ENCODE measurements at places on chromosomes 7 and 10.

GRCh38 chr10:121232494-121232893 lies 365.8 kb downstream of the FGFR2 start:
- no peak for DNase-seq

- DNase-seq: no peak
These were observed 20.0 kb upstream of the CREB3L2 start for GRCh38 chr7:138021889-138022288.

- no peak for DNase-seq
These were observed 80.1 kb downstream of the MAD1L1 start for GRCh38 chr7:2152646-2153045.

DNA sequence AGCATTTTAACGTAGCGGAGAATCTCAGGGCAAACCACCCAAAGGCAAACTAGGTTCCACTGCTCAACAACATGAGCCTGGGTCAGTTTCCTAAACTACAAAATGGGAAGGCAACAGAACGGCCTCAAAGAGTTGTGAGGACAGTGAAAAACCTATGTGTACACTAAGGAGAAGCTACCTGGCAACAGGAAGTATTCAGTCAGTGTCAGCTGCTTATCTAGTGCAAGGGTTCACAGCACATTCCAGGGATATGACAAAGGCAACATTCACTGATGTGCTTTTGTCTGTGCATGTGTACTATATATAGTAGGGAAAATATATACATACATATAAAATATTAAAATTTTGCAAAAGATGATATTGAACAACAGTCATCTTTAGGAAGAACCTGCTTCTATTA lies 17.2 kb downstream of the NUDCD3 start:
- no peak for DNase-seq

DNA sequence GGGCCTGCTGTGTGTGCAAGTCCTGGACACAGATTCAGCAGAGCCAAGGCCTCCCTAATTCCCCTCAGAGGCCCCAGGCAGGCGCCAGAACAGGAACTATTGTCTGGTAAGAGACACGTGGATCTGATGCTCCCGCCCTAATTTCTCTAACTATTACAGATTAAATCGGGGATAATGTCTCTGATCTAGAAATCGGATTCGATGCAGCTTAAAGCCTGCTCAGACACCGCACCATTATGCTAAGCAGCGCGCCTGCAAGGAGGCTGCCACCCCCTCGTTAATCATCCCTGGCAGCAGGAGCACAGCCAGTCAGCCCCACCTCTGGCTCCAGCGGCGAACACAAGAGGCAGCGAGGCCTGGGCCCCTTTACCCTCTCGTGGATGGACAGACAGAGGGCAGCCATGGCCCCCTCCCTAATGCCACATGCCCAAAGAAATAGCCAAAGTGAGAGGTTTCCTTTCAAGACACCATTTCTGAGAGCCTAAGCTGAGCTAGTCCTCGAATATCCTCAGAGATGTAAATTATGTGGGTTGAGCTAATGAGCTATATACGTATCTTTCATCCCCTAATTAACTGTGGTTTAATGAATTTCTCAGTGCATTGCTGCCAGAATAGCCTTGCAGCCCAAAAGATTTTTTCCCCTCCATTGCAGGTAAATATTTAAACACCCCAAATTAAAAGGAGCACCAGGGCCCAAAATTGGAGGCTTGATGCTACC lies 122.1 kb downstream of the GRID1 start:
- DNase-seq: no peak

- DNase-seq: peak; percentile 92
These were observed 33.5 kb downstream of the DPY19L1 start for GRCh38 chr7:35003679-35004303.

DNA sequence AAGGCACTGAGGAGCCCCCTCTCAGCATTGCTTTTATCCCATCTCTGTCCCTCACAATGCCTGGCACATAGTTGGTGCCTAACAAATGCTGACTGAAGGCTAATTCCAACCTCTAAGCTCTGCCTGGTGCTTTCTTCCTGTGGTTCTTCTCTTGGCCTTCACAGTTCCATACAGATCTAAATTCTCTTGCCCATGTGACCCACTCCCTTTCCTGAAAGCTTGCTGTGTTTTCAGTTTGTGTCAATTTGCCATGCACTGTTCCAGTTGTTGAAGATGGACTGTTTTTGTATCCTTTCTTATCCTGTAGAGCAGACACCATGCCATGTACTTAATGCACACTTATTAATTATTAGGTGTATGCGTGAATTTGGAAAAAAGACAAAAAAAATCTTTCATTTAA lies 9.2 kb downstream of the TBXAS1 start:
- no peak for DNase-seq

GRCh38 chr7:25500393-25500921 lies 272.2 kb upstream of the NPVF start:
- no peak for DNase-seq

- no peak for DNase-seq
These were observed 44.1 kb downstream of the VTI1A start for GRCh38 chr10:112491144-112491543.

DNA sequence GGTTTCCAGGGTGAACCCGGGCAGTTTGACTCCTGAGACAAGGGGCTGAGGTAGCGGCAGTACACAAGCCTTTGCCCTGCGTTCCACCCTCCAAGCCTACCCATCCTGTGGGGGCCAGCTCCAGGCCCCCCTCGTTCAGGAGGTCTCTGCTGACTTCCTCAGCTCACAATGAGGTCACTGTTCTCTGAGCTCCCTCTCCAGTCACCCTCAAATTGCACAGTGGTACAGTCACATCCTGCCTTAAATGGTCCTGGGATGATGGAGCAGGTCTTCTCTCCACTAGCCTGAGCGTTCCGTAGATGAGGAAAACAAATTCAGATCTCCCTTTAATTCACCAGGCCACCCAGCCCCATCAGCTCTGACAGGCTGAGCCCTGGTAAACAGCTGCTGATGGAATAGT lies 90.2 kb downstream of the SH3PXD2A start:
- no peak for DNase-seq

GRCh38 chr7:76077435-76077834 lies 29.5 kb downstream of the MDH2 start:
- no peak for DNase-seq

- peak; percentile 4 for DNase-seq
These were observed 15.7 kb upstream of the STN1 start for GRCh38 chr10:103933557-103934121.

DNA sequence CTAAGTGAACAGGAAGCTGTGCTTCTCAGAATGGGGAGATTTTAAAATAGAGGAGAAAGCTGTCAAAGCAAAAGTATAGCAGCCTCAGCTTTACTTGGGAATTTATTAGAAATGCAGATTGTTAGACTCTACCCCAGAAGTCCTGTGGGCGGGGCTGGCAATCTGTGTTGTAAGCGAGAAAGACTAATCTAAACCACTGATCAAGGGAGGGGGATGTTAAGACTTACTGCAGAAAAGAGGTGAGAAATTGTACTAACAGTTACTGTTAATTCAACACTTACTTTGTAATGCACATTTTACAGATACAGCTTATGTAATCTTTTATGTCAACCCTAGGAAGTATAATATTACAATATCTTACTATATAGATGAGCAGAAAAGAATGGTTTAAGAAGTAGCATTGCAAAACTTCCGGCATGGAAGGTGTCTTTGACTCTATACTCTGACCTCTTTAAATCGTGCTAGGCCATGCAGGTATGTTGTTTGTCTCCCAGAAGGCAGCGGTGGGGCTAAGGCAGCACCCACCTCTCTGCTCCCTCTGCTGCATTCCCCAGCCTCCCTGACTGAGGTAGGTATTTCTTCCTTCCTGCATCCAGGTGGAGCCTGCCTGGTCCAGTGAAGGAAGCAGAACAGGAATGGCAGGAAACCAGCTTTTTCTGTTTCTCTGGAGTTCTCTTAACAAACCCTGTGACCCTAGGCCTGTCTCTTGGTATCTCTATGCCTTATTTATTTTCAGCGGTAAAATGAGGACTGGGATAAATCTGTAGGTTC lies 462.2 kb downstream of the AUTS2 start:
- DNase-seq: no peak

DNA sequence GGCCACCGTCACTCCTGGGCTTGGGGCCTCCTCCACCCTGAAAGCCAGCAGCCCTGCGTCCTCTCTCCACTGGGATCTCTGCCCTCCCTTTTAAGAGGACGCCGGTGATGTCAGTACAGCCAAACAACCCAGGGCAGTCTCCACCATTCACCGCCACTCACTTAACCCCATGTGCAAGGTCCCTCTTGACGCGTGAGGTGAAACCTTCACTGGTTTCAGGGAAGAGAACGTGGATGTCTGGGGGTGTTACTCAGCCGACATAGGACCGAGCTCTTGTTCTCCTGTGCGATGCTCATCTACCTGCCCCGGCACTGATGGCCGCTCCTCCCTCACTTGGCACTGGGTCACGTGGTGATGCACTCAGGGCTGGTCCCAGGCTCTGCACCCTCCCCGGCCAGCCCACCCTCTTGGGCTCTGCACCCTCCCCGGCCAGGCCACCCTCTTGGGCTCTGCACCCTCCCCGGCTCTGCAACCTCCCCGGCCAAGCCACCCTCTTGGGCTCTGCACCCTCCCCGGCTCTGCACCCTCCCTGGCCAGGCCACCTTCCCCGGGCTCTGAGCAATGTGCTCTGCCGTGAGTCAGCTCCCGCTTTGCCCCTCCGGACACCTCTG lies 36.1 kb downstream of the ADGRA1 start:
- no peak for DNase-seq

DNA sequence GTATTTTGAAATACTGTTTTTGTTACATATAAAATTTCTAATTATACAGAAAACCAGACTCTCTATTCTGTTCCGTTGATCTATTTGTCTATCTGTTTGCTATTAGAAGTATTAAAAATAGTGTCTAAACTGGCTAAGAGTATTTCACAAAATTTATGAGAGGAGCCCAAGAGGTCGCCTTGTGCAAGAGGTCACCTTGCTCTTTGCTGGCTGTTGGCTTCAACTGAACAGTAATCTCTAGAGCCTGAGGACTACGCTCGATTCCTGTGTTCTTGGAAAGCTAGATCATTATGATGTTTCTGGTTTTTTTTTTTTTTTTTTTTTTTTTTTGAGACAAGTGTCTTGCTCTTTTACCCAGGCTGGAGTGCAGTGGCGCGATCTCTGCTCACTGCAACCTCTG lies 428.6 kb downstream of the LRMDA start:
- no peak for DNase-seq

GRCh38 chr7:116259871-116260440 lies 49.6 kb downstream of the TES start:
- no peak for DNase-seq

- no peak for DNase-seq
These were observed 74.0 kb downstream of the JMJD1C start for GRCh38 chr10:63391812-63392211.

- DNase-seq: peak; percentile 78
These were observed 256.5 kb downstream of the FRMD4A start for GRCh38 chr10:14074062-14074884.

GRCh38 chr7:28166982-28167715 lies 13.4 kb downstream of the JAZF1 start:
- no peak for DNase-seq

- no peak for DNase-seq
These were observed 176.2 kb downstream of the WDR11 start for GRCh38 chr10:121027371-121027770.

- DNase-seq: no peak
These were observed 24.6 kb downstream of the WIPI2 start for GRCh38 chr7:5214641-5215040.

DNA sequence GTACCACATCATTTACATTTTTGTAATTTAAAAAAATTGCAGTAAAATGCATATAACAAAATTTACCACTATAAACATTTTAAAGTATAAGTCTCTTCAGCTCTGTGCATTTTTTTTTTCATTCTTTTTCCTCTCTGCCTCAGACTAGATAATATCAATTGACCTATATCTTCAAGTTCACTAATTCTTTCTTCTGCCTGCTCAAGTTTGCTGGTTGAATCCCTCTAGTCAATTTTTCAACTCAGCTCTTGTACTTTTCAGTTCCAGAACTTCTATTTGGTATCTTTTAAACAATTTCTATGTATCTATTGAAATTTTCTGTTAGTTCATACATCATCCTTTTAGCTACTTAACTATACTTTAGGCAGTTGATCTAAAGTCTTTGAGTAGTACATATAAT lies 112.0 kb downstream of the MICU1 start:
- no peak for DNase-seq

GRCh38 chr7:25574828-25575227 lies 346.5 kb upstream of the NPVF start:
- DNase-seq: no peak

GRCh38 chr7:22320416-22320815 lies 36.5 kb downstream of the RAPGEF5 start:
- no peak for DNase-seq

DNA sequence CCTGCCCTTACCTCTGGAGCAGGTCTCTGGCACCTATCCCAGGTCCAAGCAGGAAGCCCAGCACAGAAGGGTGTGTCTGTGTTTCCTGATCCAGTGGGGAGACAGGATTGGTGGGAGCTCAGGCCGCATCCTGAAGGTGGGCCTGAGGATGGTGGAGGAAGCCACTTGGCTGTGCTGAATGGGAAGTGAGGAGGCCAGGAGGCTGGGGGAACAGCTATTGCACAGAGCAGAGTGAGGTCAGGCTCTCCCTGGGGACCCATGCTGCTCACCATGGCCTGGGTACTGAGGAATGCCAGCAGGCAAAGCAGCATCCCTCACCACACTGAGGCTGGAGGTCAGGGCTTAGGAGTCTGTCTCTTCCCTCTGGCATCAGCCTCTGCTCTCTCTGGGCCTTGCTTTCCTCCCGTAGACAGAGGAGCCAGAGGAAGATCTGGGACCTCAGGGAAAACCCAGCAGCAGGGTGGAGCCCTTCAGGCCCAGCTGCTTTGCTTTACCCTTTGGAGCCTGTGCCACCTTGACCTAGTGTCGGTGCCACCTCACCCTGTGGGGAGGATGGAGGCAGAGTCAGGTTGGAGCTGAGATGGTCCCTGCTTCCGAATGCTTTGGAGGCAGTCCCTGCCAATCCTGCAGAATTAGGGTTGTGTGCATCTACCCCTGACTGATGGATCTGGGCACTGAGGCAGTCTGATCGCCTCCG lies 39.0 kb downstream of the CDH23 start:
- no peak for DNase-seq

- DNase-seq: no peak
These were observed 1.9 kb downstream of the PTEN start for GRCh38 chr10:87865241-87865881.

- no peak for DNase-seq
These were observed 3.2 kb downstream of the PSMG3 start for GRCh38 chr7:1566687-1567048.

GRCh38 chr7:127252778-127253280 lies at the start of gene GRM8:
Gene GRM8 (minus strand): TSS chr7:127252941.
- DNase-seq: peak; percentile 84

DNA sequence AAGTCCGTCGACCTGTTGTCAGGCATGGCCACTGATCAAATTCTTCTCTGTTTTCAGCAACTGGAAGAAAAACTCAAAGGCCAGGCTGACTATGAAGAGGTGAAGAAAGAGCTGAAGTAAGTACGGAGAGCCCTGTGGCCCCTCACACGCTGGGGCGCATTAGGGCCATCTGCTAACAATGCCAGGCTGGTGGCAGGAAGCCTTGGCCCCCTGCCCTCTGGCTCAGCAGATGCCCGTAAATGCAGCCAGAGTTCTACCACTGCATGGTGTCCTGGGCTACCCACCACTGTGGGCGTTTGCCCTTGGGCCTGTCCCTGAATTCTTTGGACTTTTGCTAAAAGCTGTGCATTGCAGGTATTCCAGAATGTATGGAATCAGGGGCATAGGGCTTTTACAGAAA lies 96.9 kb upstream of the SH2B2 start:
- no peak for DNase-seq

- DNase-seq: no peak
These were observed 56.7 kb downstream of the LAMB4 start for GRCh38 chr7:108073305-108074070.
